ENCODE measurements at places on chromosomes 7 and 10. TPM values are rescaled to one million over a fixed set of nuclear protein-coding genes. Genes with fewer than 3 reads are reported as not detected.

The CSGALNACT2 gene
- total RNA-seq, result 25.6 TPM

The OR2A5 gene
- total RNA-seq, result not detected

The LHFPL3 gene
- not detected for total RNA-seq

The CELF2 gene
- total RNA-seq, result 68.2 TPM

The NODAL gene
- total RNA-seq, result not detected

The SFRP4 gene
- not detected for total RNA-seq

The SMO gene
- total RNA-seq, result 0.43 TPM

The SCIN gene
- 0.05 TPM for total RNA-seq

The PEX1 gene
- total RNA-seq, result 13.2 TPM

The CFAP70 gene
- total RNA-seq, result 0.20 TPM

The CYP3A7 gene
- total RNA-seq, result not detected

The STRIP2 gene
- total RNA-seq, result 76.0 TPM

The CALML5 gene
- not detected for total RNA-seq

The LIPK gene
- total RNA-seq, result not detected

The TEX36 gene
- not detected for total RNA-seq

The ADAMTS14 gene
- not detected for total RNA-seq

The PRRT4 gene
- total RNA-seq, result 0.40 TPM

The DNAJC12 gene
- total RNA-seq, result 13.2 TPM

The MAGI2 gene
- total RNA-seq, result 0.07 TPM

The CSTF2T gene
- total RNA-seq, result 25.6 TPM

The CHN2 gene
- total RNA-seq, result not detected

The TMUB1 gene
- total RNA-seq, result 35.0 TPM

The CALHM3 gene
- not detected for total RNA-seq

The MGMT gene
- 24.6 TPM for total RNA-seq

The CDCA7L gene
- 103 TPM for total RNA-seq

The GDF2 gene
- not detected for total RNA-seq

The FFAR4 gene
- not detected for total RNA-seq

The GET4 gene
- total RNA-seq, result 19.3 TPM

The ADAM22 gene
- total RNA-seq, result 1.9 TPM

The EMX2 gene
- not detected for total RNA-seq

The LEP gene
- total RNA-seq, result not detected

The CH25H gene
- total RNA-seq, result 0.12 TPM
